Activated T-helper 1 cell treated with Interleukin-2 at 50 U/mL for 16 hours (primary cell): ENCODE measurements at places on chromosomes 1 and 21.

DNA sequence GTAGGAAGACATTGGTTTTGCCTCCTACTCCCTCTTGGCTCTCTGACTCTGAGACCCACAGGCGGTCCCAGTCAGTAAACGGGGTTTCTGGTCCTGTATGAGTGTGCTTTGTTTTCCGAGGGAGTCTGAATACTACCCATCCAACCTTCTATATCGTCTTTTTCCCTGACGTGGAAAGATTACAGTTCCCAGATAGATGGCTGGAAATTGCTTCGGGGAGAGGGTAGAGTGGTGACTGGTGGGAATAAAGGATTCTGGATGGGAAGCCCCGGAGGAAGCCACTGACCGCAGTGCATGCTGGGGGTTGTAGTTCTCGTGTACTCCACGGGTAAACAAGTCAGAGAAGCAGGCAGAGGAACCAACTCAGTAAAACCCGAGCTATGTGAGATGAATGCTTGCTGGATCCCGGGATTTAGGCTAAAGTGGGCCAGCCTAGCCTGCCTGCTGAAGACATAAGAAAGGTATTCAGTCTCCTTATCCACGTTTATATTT is 66.2 kb upstream of the IRF2BP2 start:
- DNase-seq = no peak

DNA sequence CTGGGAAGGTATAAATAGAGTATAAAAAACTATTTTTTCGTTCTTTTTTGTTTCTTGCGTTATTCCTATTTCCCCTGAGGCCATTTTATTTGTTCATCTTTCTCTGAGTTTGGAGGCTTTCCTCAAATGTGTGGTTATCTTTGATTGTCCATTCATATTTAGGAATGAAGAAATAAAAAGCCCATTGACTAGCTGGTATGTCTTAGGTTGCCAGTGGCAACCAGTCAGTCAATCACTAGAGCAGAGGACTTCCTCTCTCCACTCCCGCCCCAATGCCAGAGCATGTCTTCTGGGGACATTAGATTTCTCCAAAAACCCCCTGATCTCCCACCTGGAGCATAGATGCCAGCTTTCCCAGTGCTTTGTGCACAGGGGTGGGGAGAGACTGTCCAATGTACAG is 20.7 kb upstream of the FOXE3 start:
- no peak for DNase-seq

GRCh38 chr21:25822981-25823380 is 88.2 kb downstream of the GABPA start:
- DNase-seq = no peak

GRCh38 chr1:28229996-28230395 is 2.8 kb downstream of the DNAJC8 start:
- no peak for DNase-seq

- no peak for DNase-seq
These were observed 57.4 kb downstream of the PTPRC start for GRCh38 chr1:198696211-198696610.

- no peak for DNase-seq
These were observed 145.2 kb downstream of the TNR start for GRCh38 chr1:175597969-175598765.

DNA sequence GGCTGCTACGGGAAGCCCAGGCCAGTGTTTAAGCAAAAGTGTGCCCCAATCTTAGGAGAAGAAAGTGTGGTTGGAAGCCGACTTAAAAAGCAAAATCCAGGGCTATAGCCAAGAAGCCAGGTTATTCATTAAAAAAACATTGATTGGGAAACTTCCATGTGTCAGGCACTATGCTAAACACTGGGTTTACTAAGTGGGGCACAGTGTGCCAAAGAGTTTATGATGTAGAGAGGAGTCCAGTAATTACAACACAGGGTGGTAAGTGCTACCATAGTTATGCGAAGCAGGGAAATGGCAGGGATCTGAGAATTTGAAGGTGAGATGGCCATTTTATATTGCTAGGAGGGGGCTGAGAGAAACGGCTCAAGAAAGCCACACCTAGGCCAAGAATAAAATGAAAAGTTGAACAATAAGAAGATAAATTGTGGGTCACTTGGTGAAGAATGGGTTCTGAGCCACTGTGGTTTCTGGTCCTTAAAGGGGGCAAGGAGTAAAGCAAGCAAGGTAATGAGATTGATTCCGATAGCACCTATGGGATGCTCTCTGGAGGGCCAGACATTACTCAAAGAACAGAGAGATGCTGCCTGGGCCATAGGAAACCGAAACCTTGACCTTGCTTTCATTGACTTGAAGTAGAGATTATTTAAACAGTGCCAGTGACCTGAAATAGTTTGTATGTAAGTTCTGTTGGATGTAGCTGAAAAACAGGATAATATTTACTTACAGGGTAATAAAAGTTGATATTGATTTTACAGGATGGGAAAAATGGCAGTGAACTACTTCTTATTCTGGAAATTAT is 177.8 kb downstream of the GIPC2 start:
- DNase-seq = no peak

- DNase-seq = no peak
These were observed 316.0 kb downstream of the LMO4 start for GRCh38 chr1:87644579-87645190.

DNA sequence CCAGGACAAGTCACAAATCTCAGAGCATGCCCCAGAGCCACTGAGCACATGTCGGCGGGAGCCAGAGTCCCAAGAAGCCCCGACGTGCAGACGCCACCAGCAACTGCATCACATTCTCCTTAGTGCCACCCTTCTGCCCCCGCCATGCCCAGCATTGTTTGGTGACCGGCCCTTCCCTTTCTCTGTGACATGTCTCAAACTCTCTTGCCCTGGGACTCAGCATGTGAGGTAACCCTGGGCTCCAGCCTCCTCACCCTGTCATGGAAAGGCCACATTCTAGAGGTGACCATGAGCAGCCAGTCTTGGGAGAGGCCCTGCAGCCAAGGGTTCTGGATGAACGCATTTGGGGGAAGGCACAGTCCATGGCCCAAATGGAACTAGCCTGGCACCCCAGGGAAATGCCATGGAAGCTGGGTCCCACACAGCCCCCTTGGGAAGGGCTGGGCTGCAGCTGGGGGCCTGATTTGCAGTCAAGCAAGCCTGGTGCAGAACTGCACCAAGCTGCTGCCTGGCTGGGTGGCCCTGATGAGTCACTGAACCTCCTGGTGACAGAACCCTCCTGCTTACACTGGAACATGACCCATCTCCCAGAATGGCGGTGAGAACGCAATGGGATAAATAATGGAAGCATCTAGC is 94.4 kb downstream of the ITPKB start:
- DNase-seq = no peak

DNA sequence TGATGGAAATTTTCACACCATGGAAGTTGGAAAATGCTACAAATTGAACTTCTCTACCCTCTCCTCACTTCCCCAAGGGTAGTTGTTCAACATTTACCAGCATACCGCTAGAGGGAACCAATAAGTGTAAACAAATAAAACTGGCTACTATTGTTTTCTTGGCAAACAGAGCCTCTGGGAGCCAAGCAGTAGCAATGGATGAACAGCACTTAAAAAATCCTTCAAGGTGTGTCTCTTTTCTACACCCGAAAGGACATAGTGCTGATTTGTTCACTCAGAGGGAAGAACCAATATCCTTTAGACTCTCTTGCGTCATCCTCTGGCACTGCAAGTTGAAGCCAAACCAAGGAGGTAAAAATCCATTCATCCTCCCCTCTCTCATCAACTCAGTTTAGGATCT is 161.5 kb downstream of the TBX15 start:
- no peak for DNase-seq

DNA sequence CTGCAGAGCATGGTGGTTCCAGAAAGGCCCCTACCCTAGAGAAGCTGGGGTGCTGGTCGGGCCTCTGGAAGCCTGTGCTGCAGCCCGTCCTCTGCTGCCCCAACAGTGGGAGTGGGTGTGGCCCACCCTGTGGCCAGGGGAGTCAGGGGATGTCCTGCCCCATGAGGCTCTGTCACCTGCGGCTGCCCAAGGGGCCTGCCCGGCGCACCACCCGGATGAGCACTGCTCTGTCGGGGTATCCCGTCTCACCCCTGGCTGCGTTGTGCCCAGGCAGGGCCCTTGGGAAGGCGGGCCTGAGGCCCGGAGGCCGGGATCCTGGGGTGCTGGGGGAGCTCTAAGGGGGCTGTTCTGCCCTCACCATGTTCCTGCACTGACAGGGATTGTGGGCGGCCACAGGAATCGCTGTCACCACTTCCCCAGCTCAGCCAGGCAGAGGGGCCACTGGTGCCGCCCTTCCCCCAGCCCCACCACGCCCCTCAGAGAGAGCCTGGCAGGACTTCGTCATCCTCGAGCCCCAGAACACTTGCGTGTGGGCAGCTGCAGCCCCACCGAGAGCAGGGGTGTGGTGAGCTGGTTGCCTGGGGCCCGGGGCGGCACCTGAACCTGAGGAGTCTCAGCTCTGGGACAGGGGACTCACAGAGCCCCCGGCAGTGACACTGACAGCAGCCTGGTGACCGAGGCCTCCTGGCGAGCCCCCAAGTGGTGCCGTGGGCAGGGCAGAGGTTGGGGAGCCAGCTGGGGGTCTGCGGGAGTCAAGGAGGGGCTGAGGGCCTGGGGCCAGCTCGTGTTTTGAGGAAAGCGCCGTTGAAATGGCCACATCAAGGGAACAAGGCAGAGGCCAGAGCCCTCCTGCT is 20.2 kb downstream of the PANK4 start:
- DNase-seq = no peak

DNA sequence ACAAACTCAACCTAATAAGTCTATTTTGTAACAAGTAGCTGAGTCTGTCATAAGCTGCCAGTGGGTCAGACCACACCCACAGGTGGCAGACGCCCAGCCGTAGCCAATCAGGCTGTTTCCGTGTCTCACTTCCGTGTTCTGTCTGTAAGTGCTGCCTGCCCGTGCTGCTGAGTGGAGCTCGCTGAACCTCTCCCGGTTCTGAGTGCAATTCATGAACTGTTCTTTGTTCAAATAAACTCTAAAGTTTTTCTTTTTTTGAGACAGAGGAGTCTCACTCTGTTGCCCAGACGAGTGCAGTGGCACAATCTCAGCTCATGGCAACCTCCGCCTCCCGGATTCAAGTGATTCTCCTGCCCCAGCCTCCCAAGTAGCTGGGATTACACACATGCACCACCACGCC is 25.1 kb downstream of the POFUT2 start:
- DNase-seq = no peak

DNA sequence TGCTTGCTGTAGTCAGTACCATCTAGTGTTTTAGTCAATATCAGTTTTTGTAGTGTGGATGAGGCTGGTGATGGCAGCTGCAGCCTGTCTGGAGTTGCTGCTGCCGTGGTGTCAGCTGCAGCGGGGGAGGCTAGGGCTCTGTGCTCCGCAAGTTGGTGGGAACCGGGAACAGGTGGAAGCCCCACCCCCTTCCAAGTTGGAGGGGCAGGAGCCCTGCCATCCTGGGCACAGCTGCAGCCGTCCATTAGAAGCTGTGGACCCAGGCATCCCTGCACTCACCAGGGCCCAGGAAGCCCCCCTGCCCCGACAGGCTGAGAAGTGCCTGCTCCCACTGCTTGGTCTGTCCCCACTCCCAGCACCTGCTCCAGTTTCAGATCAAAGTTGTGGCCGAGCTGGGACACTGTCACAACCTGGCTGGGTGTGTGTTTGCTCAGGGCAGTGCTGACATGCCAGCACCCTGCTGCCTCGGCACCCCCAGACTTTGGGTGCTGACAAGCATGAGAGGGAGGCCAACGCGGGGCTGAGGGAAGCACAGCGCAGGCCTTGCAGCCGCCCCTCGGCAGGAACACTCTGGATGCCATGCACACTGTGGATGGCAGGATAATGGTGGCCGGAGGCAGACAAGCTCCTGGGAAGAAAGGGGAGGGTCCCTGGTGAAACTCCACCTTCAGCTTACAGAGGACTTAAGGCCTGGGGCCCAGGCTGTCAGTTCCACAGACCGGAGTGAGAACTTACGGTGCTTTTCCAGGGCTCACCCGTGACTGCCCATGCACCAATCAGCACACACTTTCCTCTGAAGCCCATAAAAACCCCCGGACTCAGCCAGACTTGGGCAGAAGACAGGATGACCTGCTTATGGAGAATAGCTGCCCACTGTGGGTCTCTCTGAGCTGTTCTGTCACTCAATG is 86.9 kb downstream of the ADARB1 start:
- no peak for DNase-seq

- DNase-seq = no peak
These were observed 441.5 kb downstream of the PLA2G4A start for GRCh38 chr1:187270256-187270655.
